ENCODE measurements at places on chromosomes 5 and 9.

DNA sequence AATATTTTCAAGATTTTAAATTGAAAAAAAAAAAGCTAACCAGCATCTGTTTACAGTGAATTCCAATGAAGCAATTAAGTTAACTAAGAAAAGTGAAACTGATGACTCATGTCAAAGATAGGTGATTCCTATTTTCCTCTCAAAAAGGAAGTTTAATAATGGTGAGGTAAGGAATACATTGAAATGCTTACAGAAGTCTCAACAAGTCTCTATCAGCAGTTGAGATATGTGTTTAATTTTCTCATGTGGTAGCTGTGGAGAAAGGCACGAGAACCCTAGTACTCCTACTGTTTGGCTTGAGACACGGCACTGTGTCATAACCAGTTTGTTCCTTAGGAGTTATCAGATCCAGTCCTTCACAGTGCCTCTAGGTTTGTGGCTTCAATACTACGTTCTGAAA, 114.5 kb downstream of the SLC25A46 start:
- DNase-seq = no peak

DNA sequence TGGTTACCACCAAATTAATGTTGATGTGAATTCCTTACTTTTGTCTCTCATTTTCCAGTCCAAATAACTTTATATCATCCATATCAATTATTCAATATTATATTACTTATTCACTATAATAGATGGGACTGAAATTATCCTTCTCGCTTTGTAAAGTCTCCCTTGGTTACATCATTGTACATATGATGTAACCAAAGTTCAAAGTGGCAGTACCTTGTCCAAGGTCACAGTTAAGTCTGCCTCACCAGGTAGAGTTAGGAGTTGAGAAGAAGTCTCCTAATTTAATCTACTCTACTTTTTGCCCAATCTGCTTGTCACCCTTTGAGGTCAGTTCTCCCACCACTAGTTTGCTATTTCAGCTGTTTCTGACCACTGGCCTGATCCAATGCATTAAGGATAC, 83.7 kb upstream of the CLINT1 start:
- no peak for DNase-seq

DNA sequence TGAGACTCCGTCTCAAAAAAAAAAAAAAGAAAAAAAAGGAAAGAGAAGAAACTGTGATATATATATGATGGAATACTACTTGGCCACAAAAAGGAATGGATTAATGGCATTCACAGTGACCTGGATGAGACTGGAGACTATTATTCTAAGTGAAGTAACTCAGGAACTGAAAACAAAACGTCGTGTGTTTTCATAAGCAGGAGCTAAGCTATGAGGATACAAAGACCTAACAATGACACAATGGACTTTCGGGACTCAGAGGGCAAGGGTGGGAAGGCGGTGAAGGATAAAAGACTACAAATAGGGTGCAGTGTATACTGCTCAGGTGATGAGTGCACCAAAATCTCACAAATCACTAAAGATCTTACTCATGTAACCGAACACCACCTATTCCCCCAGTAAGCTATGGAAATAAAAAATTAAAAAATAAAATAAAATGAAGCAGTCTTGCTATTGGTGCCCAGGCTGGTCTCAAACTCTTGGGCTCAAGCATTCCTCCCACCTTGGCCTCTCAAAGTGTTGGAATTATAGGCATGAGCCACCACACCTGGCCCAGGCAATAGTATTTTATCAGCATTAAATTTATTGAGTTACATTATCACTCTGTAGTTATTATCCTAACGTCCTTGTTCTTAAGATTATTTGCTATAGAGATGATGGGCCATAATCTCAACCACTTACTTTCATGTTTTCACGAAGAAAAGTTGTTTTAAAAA, 71.5 kb upstream of the GPBP1 start:
- no peak for DNase-seq

- no peak for DNase-seq
These were observed 24.0 kb upstream of the KLF9 start for GRCh38 chr9:70438341-70438928.

DNA sequence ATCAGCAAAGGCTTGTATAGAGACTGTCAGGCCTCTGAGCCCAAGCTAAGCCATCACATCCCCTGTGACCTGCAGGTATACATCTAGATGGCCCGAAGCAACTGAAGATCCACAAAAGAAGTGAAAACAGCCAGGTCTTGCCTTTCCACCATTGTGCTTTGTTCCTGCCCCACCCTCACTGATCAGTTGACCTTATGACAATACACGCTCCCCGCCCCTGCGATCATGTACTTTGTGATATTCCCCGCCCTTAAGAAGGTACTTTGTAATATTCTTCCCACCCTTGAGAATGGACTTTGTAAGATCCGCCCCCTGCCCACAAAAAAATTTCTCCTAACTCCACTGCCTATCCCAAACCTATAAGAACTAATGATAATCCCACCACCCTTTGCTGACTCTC, 18.6 kb upstream of the NPM1 start:
- DNase-seq = no peak

GRCh38 chr9:130639866-130640555, 24.4 kb upstream of the PRDM12 start:
- DNase-seq = no peak

- no peak for DNase-seq
These were observed 22.9 kb downstream of the SLC25A51 start for GRCh38 chr9:37880916-37881479.

DNA sequence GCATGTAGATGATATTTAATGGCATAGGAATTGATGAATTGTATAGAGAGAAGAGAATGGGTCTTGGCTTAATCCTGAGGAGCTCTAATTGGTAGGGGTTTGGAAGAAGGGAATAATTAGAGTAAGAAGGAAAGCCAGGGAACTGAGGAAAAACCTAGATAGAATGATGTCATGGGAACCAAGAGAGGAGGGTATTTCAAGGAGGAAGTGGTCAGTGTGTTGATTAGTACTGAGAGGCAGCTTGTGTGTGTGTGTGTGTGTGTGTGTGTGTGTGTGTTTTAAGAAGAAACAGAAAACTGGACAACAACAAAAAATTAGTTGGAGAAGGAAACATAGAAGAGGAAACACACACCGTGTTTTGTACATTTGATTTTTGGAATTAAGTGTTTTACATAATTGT, 42.8 kb downstream of the MAST4 start:
- no peak for DNase-seq

DNA sequence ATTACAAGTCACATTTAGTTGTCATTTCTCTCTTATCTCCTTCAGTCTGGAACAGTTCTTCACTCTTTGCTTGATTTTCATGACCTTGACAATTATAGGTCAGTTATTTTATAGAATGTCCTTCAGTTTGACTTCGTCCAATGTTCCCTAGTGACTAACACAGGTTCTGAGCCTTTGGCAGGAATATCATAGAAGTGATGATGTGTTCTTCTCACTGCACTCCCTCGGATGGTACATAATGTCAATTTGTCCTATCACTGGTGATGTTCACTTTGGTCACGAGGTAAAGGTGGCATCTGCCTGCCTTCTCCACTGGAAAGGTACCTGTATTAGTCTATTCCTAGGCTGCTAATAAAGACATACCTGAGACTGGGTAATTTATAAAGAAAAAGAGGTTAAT, 126.0 kb upstream of the PTPN3 start:
- DNase-seq = no peak

DNA sequence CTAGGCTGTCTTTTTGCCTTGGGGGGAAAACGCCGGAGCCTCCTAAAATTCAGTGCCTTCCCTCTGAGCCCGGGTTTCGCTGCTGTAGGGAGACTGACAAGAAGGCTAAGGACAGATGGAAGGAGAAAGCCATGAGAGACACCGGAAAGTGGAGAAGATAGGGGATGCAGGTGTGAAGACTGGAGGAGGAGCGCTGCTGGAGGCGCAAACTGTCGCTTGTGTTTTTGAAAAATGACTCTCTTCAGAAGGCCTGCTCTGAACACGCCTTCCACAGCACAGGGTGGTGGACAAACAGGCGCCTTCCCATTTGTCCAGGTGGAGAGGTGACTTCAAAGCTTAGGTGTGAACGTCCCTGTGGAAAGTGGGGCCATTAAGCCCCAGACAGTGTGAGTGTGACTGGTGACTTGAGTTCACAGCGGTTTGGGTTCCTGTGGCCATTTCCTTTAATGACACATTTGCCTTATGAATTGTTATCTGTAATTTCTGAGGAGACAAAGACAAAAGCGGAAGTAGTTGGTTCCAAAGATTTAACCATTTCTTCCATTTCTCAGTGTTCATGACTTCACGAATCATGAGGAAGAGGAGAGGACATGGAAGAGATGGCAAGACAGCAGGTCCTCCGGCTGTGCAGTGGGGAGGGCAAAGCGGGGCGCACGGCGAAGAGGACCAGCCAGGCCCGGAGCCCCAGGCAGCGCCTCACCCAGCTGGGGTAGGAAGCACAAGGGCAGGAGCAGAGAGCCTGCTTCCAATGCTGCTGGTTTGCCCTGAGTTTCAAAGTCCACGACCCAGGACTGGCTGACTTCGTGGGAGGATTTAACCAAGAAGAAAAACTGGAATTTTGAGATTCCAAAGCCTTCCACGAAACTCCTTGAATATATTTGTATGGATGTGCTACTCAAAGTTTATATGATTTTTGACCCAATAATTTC, 27.8 kb upstream of the SEMA4D start:
- no peak for DNase-seq

GRCh38 chr9:14314929-14315874, 1.3 kb upstream of the NFIB start:
- DNase-seq = no peak
